ENCODE measurements at places on chromosomes 4 and X.
A peak's percentile ranks its signal among the peaks of the same experiment; 100 is the strongest.

DNA sequence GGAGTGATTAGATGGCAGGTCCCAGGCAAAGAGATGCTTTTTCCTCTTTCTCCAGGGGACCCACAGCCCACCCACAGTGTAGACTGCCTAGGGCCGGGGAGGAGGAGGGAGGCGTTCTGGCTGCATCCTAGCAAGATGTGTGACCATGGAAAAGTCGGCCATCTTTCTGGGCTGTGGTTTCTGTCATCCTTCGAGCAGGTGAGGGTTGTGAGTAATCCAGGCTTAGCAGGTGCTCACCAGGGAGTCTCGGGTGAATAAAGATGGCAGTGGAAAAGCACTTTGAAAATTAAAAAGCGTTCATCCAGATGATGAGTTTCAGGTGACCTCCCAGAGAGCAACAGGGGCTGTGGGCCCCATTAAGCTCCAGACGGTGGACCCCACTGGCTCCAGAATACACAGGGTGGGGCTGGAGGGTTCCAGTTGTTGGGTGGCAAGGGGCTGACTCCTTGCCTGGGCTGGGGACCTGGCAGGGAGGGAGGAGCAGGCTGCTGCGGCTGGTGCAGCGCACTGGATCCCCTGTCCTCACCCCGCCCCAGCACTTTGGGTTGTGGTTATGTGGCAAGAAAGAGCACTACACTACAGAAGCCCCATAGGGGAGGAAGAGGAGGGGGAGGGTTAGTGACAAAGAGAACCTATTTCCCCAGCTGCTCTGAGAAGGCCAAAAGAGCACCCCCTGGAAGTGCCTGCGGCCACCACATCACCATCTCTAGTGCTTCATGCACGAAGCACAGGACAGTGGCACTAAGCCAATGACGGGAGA is 23.7 kb downstream of the ELF4 start:
- H3K4me1 ChIP-seq, result peaks cover 58% of the 10 kb centered on the region
- peak overlapping the region; percentile 57 for H3K27ac ChIP-seq
- H3K4me3 ChIP-seq, result peak overlapping the region; percentile 83
- no peak for DNase-seq

DNA sequence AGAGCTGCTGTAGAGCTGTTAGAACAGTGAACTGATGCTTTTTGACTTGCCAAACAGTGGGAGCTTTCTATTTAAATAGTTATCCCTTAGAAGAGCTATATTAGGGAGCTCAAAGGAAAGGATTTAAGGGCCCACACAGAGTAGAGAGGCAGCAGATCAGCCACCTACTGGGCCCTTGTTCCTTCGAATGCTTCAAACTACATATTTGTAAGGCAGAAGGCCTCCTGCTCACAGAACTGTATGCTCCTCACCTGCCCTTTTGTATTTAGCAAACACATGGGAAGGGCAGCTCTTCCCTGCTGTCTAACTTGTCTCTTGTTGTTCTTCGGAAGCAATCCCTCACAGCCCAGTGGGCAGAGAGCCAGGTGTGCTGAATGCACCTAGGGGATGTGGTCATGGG is 38.0 kb downstream of the IL1RAPL1 start:
- no peaks in the 10 kb centered on the region for H3K27me3 ChIP-seq
- H3K27ac ChIP-seq, result no peak overlapping the region
- H3K4me3 ChIP-seq, result no peak overlapping the region
- no peaks in the 10 kb centered on the region for H3K4me1 ChIP-seq

- H3K27ac ChIP-seq, result no peak overlapping the region
- no peaks in the 10 kb centered on the region for H3K4me1 ChIP-seq
- no peaks in the 10 kb centered on the region for H3K27me3 ChIP-seq
- no peaks in the 10 kb centered on the region for H3K36me3 ChIP-seq
- H3K4me3 ChIP-seq, result no peak overlapping the region
- DNase-seq, result no peak
Observed at GRCh38 chrX:151981129-151981528, 6.7 kb upstream of the GABRE start.

GRCh38 chrX:135396566-135396965 is 25.2 kb upstream of the SMIM10L2A start:
- no peaks in the 10 kb centered on the region for H3K27me3 ChIP-seq
- DNase-seq, result no peak
- H3K36me3 ChIP-seq, result no peaks in the 10 kb centered on the region
- no peaks in the 10 kb centered on the region for H3K4me1 ChIP-seq
- no peak overlapping the region for H3K27ac ChIP-seq

DNA sequence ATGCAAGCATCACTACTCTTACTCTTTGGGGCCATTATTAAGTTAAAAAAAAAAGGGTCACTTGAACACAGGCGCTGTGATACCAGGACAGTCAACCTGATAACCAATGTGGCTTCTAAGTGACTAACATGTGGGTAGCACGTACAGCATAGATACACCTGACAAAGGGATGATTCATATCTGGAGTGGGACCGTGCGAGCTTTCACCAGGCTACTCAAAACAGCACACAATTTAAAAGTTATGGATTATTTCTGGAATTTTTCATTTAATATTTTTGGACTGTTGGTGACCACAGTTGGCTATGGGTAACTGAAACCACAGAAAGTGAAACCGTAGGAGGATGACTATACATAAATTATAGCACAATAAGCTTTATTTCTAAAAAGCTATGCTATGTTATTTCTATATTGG is 113.8 kb upstream of the STIM2 start:
- no peak overlapping the region for H3K4me3 ChIP-seq
- H3K4me1 ChIP-seq, result peaks cover 9% of the 10 kb centered on the region
- H3K27ac ChIP-seq, result no peak overlapping the region
- peaks cover 22% of the 10 kb centered on the region for H3K36me3 ChIP-seq

DNA sequence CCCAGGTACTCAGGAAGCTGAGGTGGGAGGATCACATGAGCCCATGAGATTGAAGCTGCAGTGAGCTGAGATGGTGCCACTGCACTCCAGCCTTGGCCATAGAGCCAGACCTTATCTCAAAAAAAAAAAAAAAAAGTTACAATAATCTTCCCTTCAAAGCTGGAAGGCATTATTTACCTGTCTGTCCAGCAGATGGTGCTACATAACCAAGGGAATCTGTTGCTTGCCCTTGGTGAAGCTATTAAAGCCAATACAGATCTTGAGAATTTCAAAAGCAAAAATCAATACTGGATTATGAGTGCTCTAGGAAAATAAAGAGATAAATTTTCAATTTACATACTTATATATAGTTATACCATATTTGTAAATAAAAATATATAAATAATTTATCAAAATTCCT is 25.9 kb downstream of the PKD2 start:
- H3K4me1 ChIP-seq, result no peaks in the 10 kb centered on the region
- H3K27ac ChIP-seq, result no peak overlapping the region
- no peak overlapping the region for H3K4me3 ChIP-seq
- peak; percentile 18 for DNase-seq

DNA sequence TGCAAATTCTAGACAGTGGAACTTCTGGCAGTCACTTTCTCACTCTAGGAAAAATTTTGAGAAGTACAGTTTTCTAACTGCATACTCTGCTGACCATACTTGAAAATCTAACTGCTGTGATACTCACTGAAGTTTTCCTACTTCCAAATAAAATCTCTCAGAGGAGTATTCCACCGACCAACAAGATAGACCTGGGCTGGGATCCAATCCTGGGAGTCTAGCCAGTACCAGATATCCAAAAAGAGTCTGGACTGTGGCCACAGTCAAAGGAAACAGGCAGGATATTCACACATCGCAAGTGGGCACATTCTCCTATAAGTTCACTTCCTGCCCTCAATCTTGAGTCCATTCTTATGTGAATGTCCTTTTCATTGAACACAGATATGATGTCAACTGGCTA is 1138.7 kb upstream of the PCDH7 start:
- no peak overlapping the region for H3K27ac ChIP-seq
- H3K27me3 ChIP-seq, result no peaks in the 10 kb centered on the region
- no peak for DNase-seq

- H3K4me1 ChIP-seq, result no peaks in the 10 kb centered on the region
- no peak overlapping the region for H3K4me3 ChIP-seq
- no peaks in the 10 kb centered on the region for H3K36me3 ChIP-seq
- no peak for DNase-seq
- H3K27ac ChIP-seq, result no peak overlapping the region
Observed at GRCh38 chr4:118113220-118113619, 78.9 kb downstream of the NDST3 start.

DNA sequence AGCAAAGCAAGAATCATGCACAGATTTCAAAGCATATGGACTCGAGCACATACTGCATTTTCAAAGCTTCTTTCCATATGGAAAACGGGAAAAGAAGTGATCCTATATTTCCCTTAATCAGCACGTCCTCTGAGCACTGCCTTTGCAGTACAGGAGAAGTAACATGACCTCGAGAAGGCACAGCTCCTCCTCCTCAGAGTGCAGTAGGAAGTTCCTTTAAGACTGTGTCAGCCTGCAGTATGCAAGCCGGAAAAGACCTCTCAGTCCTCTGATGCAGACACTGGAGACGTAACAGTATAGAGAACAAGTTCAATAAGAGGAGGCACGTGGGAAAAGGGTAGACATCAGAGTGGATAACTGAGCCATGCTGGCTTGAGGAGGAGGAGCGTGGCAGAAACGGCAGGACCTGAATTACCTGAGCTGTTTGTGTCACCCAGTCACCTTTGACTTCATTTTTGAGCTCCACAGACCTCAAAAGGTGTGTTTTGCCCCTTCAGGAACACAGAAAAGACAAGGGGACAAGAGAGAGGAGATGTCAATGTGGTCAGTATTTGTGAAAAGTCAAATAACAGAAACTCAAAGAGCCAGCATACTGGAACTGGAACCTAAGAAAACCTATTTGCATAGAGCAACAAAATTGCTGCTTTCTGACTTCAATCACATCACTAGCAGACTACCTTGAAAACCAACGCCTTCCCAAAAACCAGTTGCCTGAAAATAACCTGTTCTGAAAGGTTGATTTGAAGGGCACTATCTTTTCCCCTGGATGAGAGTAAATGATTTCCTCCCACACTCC is 20.8 kb downstream of the IRF2 start:
- no peaks in the 10 kb centered on the region for H3K27me3 ChIP-seq
- H3K36me3 ChIP-seq, result peaks cover 11% of the 10 kb centered on the region
- peaks cover 86% of the 10 kb centered on the region for H3K4me1 ChIP-seq
- peak overlapping the region; percentile 87 for H3K27ac ChIP-seq
- DNase-seq, result peak; percentile 23
- H3K4me3 ChIP-seq, result peak overlapping the region; percentile 54
